Stimulated activated CD8-positive, alpha-beta memory T cell treated with anti-CD3 and anti-CD28 coated beads, Interleukin-15, amount 100 ng/mL, for 4 hours (primary cell): ENCODE measurements at places on chromosomes 2 and 18.

GRCh38 chr2:213934560-213934959, 476.3 kb upstream of the VWC2L start:
- DNase-seq, result no peak

GRCh38 chr2:170713543-170714380, 1.4 kb upstream of the SP5 start:
- no peak for DNase-seq

DNA sequence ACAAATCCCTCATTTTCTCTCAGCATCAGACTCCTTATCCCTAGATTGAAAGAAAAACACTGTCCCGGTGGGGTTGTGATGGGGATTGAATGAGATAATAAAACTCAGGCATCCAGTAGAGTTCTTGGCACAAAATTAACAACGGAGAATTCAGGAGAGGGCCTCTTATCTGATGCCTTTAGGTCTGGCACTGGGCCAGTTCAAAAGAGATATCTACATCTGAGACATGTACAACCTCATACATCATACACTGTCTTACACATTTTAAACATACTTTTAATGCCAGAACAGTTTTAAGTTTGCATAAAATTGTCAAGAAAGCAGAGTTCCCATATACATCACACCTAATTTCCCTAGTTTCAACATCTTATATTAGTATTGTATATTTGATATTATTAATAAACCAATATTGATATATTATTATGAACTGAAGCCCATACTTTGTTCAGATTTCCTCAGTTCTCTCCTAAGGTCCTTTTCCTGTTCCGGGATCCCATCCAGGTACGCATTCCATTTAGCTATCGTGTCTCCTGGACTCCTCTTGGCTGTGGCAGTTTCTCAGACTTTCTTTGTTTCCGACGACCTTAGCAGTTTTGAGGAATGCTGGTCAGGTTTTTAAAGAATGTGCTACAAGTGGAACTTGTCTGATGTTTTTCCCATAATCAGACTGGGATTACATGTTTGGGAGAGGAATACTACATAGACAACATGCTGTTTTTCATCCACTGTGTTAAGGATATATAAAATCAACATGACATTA, 27.8 kb downstream of the NXPH2 start:
- no peak for DNase-seq

- DNase-seq, result peak; percentile 47
Observed at GRCh38 chr2:203740871-203741281, 34.4 kb downstream of the CD28 start.

GRCh38 chr2:70725505-70725904, 42.5 kb downstream of the ADD2 start:
- DNase-seq, result no peak

GRCh38 chr2:30239986-30240752, 8.8 kb downstream of the LBH start:
- no peak for DNase-seq

DNA sequence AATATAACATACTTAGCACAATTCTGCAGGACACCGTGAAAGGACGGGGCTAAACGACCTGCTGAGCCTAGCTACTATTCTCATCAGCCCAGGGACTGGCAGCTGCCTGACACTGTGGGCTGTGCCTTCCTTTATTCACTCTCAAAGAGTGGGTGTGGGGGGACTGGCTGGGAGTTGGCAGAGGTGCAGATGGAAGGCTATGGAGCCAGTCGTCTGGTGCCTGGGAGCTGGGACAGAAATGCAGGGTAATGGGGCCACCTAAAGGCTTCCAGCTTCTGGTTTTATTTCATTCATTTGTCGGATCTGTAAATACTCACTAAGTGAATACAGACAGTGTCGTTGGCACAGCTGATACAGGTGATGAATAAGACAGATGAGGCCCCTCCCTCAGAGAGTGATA, 56.0 kb upstream of the NFU1 start:
- DNase-seq, result no peak

- DNase-seq, result no peak
Observed at GRCh38 chr2:46701152-46701551, 214.5 kb downstream of the MCFD2 start.
